ENCODE measurements at places on chromosomes 1 and 21. TPM values are rescaled to one million over a fixed set of nuclear protein-coding genes. Genes with fewer than 3 reads are reported as not detected.

VSIG8 gene
- not detected for total RNA-seq

LCK gene
- total RNA-seq: 289 TPM

MAP3K21 gene
- 3.2 TPM for total RNA-seq

ITLN2 gene
- total RNA-seq: not detected

KCNJ15 gene
- not detected for total RNA-seq

SERTAD4 gene
- total RNA-seq: not detected

GRCh38 chr1:42419126-42419821 lies 36.5 kb downstream of the ZMYND12 start:
- H3K4me3 ChIP-seq: no peak overlapping the region
- no peak for DNase-seq
- H3K4me1 ChIP-seq: no peaks in the 10 kb centered on the region
- no peak overlapping the region for H3K27ac ChIP-seq
- H3K36me3 ChIP-seq: no peaks in the 10 kb centered on the region
- H3K27me3 ChIP-seq: peaks cover 5% of the 10 kb centered on the region

DNA sequence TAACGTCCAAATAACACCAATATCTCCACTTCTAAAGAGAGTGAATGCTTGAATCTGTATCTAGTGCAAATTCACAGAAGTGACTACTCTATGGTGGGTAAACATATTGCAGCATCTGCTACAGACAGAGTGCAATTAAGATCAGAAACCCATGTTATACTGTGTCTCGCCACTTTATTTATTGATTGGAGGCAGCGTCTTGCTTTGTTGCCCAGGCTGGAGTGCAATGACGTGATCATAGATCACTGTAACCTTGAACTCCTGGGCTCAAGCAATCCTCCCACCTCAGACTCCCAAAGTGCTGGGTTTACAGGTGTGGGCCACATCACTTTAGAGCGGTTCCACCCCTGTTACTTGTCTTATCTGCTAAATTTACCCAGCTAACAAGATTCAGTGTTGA lies 57.0 kb downstream of the HLCS start:
- no peak overlapping the region for H3K27ac ChIP-seq
- no peaks in the 10 kb centered on the region for H3K36me3 ChIP-seq
- H3K4me1 ChIP-seq: peaks cover 7% of the 10 kb centered on the region
- H3K4me3 ChIP-seq: no peak overlapping the region

GRCh38 chr1:201460814-201461644 lies 8.0 kb downstream of the PHLDA3 start:
- peaks cover 3% of the 10 kb centered on the region for H3K4me1 ChIP-seq
- DNase-seq: no peak
- H3K27ac ChIP-seq: no peak overlapping the region
- peaks cover 6% of the 10 kb centered on the region for H3K27me3 ChIP-seq

GRCh38 chr21:38661197-38661871 lies 144.4 kb upstream of the ETS2 start:
- no peak overlapping the region for H3K27ac ChIP-seq
- peaks cover 6% of the 10 kb centered on the region for H3K4me1 ChIP-seq
- H3K4me3 ChIP-seq: peak overlapping the region; percentile 48
- DNase-seq: peak; percentile 9

GRCh38 chr1:184190616-184191015 lies 139.1 kb downstream of the TSEN15 start:
- no peaks in the 10 kb centered on the region for H3K4me1 ChIP-seq
- no peak overlapping the region for H3K27ac ChIP-seq
- no peak for DNase-seq
- H3K4me3 ChIP-seq: no peak overlapping the region
- H3K36me3 ChIP-seq: no peaks in the 10 kb centered on the region

DNA sequence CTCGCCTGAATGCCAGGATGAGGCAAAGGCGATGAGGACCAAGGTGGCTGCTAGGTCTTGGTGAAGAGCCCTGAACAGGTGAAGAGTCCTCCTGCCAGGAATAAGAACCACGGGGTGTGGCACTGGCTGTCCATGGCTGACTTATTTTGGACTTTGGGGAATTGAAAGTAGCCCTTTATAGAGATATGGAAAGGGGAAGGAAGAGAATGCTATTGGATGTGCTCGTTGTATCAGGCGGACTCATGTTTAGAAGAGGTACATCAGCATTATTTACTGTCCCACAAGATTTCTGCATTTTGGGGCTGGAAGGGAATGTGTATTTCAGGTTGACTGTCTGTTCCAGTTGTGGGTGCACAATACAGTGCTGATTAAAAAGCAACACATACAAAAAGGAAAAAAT lies 465.8 kb downstream of the DSCAM start:
- H3K4me1 ChIP-seq: no peaks in the 10 kb centered on the region
- DNase-seq: no peak
- H3K27ac ChIP-seq: no peak overlapping the region
- no peak overlapping the region for H3K4me3 ChIP-seq

- no peak overlapping the region for H3K27ac ChIP-seq
- H3K36me3 ChIP-seq: no peaks in the 10 kb centered on the region
- no peak for DNase-seq
- no peaks in the 10 kb centered on the region for H3K27me3 ChIP-seq
- H3K4me1 ChIP-seq: no peaks in the 10 kb centered on the region
- no peak overlapping the region for H3K4me3 ChIP-seq
Observed at GRCh38 chr1:77484926-77485325, 197.5 kb downstream of the ZZZ3 start.

DNA sequence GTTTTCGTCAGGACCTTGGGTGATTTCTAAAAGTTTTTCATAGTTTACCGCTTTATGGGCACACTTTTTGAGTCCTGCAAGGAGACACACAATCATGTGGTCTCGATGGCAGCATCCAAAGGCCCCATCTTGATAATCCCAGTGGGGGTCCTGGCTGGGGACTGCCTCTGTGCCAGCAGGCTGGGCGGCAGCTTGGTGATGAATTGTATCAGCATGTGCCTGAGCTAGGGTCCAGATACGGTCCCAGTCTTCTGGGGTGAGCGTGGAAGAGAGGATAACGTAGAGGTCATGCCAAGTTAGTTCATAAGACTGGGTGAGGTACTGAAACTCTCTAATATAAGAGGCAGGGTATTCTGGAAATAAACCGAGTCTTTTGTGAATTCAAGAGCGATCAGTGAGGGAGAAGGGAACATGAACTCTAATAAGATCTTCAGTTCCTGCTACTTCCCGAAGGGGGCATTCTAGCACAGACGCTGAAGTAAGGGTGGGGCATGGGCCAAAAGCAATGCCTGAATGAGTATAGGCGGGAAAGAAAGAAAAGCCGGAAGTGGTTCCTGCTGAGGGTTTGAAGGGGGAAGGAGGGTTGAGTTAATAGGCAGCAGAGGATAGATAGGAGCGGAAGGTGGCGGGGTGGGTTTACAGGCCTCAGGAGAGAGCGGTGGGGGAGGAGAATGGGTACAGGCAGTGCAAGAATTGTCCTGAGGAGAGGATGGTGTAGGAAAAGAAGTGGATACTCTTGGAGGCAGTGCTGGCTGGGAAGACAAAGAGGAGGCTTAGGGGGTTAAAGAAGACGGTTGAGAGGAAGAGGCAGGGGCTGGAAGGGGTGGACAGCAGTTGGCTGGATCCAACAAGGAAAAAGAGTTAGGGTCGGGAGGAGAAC lies 1.6 kb downstream of the ERVH48-1 start:
- peak overlapping the region; percentile 24 for H3K4me3 ChIP-seq
- peak; percentile 89 for DNase-seq
- no peaks in the 10 kb centered on the region for H3K27me3 ChIP-seq

GRCh38 chr1:31725777-31726535 lies 22.1 kb upstream of the COL16A1 start:
- no peaks in the 10 kb centered on the region for H3K4me1 ChIP-seq
- H3K4me3 ChIP-seq: no peak overlapping the region
- DNase-seq: no peak
- H3K36me3 ChIP-seq: no peaks in the 10 kb centered on the region
- peaks cover 2% of the 10 kb centered on the region for H3K27me3 ChIP-seq
- no peak overlapping the region for H3K27ac ChIP-seq

- DNase-seq: no peak
- peaks cover 79% of the 10 kb centered on the region for H3K36me3 ChIP-seq
- H3K27ac ChIP-seq: no peak overlapping the region
Observed at GRCh38 chr1:113899111-113899510, 5.5 kb downstream of the AP4B1 start.

DNA sequence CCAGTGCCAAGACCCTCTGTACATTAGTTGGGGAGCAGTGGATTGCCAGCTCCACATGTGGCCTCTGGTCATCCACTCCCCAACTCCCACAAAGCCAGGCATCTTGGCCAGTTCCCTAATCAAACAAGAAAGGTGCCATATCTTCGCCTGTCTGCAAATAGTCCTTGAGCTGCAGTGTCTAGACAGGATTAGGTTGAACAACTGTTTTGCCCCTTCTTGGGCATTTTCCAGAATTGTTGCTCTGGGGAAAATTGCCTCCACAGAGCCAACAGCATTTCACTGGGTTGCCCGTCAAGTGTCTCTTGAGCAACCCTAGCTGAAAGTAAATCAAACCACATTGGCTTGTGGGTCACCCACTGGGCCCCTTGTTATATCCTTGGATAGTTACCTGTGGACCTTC lies 109.3 kb downstream of the GDAP2 start:
- no peaks in the 10 kb centered on the region for H3K36me3 ChIP-seq
- H3K4me3 ChIP-seq: no peak overlapping the region
- H3K27ac ChIP-seq: no peak overlapping the region
- no peak for DNase-seq
- no peaks in the 10 kb centered on the region for H3K4me1 ChIP-seq

DNA sequence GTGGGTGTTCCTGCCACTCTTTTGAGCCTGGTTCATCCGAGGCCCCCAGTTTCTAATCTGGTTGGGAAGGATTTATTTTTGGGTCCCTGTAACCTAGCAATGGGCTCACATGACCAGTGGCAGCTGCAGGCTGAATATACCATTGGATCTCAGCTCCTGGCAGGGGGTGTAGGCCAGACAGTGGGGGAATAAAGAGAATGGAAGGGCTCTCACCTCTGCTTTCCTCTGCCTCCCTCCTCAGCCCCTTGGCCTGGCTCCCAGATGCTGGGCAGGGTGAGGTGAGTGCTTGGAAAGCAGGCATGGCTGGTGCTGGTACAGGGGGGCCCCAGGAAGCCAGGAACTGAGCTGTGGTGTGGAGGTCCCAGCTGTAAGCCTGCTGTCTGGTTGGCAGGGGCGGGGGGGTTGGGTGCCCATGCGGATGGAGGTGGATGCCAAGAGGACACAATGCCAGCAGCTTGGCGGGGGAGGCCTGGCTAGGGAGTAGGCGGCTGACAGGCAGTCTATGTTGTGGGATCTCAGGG lies 3.6 kb upstream of the GPR61 start:
- no peaks in the 10 kb centered on the region for H3K36me3 ChIP-seq
- H3K4me3 ChIP-seq: no peak overlapping the region
- H3K4me1 ChIP-seq: peaks cover 17% of the 10 kb centered on the region
- H3K27ac ChIP-seq: no peak overlapping the region
- no peaks in the 10 kb centered on the region for H3K27me3 ChIP-seq
- no peak for DNase-seq

GRCh38 chr21:43812957-43813655 lies 23.7 kb downstream of the RRP1 start:
- no peak for DNase-seq
- H3K4me3 ChIP-seq: no peak overlapping the region
- no peak overlapping the region for H3K27ac ChIP-seq
- no peaks in the 10 kb centered on the region for H3K27me3 ChIP-seq
- no peaks in the 10 kb centered on the region for H3K36me3 ChIP-seq

DNA sequence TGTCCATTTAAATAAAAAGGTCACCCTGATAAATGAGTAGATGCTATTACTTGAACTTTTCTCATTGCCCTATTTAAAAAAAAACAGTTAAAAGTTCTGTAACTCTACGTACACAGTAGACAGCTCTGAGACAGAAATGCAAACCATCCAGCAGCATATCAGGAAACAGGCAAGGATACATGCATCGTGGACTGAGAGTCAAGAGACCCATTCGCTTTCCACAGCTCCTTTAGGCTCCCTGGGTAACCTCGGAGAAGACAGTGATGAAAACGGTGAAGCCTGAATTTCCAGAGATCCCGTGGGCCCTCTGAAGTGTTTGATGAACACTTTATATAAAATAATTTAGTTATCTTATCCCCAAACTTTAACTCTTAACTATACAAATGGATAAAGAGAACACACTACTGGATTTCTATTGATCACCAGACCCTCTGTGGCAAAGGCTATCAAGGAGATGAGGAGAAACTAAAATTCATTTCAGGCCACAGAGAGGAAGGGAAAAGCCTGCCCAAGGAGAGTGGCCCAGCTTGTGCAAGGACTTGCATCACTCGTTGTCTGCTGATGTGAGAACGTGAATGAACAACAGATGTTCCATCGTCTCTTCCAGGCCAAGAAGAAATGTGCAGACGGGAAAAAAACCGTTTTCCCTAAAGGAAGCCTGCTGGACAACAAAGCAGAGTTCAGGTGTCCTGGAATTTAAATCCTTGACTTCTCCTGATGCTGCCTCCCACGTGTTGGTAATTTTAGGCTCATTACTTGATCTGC lies 131.0 kb downstream of the TGFBR3 start:
- peak overlapping the region; percentile 92 for H3K27ac ChIP-seq
- H3K4me1 ChIP-seq: peaks cover 49% of the 10 kb centered on the region
- no peak for DNase-seq

Measured in activated CD8-positive, alpha-beta T cell treated with anti-CD3 and anti-CD28 coated beads for 36 hours (primary cell).